ENCODE measurements at places on chromosomes 5 and 9.

GRCh38 chr5:96065685-96066385 lies 104.2 kb upstream of the ELL2 start:
- DNase-seq = no peak

GRCh38 chr5:73796164-73797131 lies 170.5 kb downstream of the ARHGEF28 start:
- DNase-seq = no peak

DNA sequence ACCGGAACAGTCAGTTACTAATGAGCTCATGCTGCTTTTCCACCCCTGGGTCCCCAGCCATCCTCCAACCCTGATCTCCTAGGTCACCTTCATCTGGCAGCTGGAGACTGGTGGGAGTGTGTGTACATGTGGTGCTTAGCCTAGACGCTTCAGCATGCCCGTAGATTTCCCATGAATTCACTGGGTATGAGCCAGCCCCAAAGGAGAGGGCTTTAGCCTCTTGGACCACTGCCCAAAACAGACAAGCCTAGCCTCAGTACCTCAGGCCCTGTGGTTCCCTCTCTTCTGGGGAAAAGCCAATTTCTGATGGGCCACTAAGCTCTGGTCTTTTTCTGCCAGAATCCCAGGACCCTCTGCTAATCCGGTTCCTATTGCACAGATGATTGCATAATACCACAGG lies 48.0 kb upstream of the ASTN2 start:
- DNase-seq = no peak

DNA sequence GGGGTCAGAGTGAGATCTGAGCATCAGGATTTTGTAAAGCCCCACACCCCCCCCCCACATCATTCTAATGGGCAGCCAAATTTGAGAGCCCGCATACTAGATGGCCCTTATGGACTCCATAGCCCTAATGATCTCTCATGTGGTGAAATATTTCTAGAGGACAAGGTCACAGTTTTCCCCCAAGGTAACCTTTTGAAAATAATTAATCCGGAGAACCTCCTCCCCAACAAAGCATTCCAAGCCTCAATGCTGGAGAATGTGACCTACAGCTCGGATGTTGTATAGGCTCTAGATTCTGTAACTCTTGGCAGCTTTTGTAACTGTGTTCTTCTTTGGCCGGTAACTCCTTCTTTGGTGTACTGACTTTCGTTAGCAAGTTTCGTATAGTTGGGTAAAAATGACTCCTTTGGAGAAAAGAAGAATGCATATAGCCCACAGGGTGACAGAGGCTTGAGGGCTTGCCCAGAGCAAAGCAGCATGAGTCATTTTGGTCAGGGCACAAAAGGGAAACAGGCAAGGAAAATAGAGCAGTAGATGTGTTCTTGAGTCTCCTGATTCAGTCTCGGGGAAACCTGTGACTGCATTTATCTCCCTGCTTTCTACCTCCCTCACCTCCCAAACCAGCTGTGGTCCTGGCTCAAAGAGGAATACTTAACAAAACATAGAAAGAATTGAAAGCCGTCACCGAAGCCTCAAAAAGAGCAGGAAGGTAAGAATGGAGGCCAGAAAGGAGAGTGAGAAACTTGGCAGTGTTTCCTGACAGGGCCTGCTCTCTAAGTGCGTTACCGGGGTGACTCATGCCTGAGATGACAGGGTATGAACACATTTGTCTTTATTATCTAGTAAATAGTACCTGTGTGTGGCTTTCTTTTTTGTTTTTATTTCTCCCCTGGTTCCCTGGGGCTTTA lies 6.6 kb upstream of the XPA start:
- no peak for DNase-seq

DNA sequence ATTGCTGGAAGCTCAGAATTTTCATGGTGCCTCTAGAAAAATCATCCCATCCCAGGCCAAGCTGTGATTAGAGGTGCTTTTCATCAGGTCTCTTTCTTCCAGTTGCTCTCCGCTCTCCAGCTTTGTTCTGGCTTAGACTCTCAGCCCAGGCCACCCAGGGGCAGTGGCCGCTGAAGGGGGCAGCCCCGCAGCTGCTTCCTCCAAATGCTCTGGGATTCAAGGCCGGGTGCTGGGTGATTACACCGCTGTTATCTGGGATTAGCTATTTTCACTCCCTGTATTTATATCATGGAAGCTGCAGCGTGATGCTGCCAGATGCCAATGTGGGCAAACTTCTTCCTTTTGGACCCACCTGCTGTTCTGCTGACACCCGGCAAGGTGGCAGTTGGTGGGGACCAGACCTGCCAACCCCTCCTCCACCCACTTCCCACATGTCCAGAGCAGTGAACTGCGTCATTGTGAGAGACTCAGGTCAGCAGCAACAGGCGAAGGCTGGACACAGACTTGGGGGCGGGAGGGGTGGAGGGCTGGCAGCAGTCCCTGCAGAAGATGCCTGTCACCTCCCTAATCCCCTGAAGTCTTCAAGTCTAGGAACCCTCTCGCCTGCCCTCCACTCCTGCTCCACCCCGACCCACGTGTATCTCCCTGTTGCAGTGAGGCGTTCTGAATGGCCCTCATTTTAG lies 33.9 kb upstream of the NKX2-5 start:
- no peak for DNase-seq

- no peak for DNase-seq
Measured at GRCh38 chr5:138789771-138790242, 36.6 kb downstream of the CTNNA1 start.

- no peak for DNase-seq
Measured at GRCh38 chr5:68891718-68892117, 202.1 kb upstream of the SLC30A5 start.

GRCh38 chr9:95120781-95121370 lies 196.6 kb downstream of the FANCC start:
- DNase-seq = no peak

GRCh38 chr5:108061941-108062340 lies 320.0 kb downstream of the FBXL17 start:
- no peak for DNase-seq

GRCh38 chr5:72849546-72849945 lies 33.1 kb downstream of the TNPO1 start:
- no peak for DNase-seq

- DNase-seq = no peak
Measured at GRCh38 chr9:125370786-125371185, 109.2 kb downstream of the GAPVD1 start.

- no peak for DNase-seq
Measured at GRCh38 chr5:24472518-24472917, 172.3 kb downstream of the CDH10 start.

DNA sequence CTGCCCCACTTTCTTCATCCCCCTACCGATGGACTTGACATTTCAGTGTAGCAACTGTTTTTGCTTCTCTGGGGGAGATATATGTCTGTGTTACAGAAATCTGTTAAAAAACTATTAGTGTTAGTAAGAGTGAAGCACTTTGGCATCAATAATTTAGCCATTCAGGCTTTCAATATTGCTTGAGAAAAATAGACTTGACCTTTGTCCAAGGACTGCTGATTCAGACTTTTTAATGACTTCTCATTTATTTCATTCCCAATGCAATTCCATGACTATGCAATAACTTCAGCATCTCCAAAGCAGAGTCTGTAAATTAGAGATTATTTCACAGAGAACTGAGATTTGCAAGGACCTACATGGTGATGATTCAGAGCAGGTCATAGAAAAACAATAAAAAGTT lies 104.1 kb upstream of the SPEF2 start:
- no peak for DNase-seq

DNA sequence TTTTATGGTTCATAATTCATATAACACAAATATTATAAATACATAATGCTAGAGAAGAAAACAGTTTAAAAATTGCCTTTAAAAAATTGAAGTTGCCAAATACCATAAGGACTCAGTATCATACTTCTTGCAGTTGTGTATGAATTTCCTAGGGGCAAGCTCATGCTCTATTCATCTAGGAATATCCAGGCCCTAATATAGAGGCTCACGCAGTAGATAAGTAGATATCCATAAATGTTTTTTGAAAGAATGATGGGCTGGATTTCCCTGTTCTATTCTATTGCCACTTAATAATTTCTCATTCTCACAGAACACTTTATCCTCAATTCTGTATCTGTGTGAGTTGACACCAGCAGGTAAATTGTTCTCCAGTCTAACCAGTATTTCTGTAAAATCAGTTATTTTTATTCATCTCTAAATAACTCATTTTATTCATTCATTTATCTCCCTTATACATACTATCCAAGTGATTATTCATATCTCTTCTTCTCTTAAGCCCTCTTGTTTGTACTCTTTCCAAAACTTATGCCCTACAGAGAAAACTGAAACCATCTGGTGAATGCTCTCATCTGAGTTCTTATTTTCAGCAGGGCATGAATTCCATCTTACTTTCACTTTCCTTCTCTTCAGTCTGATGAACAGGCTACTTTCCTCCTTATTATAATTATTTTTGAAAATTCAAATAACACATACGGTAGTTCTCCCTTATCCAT lies 97.1 kb downstream of the SLC44A1 start:
- no peak for DNase-seq

DNA sequence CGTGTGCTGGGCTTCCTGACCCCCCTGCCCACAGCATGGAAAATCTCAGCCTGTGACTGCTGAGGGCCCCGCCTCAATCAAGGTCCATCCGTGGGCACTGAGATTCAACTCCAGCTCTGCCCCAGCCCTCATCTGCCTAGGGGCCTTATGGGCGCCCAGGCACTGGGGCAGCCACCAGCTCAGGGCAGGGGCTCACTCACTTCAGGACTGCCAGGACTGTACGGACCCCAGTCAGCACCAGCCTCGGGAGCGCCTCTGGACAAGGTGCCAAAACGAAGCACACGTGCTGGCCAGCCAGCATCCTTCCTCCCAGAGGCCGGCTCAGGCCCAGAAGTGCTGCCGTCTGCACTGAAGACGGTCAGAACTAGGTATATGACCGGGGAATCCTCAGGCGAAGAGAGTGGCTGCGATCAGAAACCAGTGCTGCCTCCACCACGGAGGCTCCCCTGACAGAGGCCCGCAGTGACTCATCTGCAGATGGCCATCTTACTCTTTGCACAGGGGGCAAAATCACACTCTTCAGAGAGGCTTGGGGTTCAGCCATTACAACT lies 19.6 kb downstream of the CLPTM1L start:
- DNase-seq = no peak

DNA sequence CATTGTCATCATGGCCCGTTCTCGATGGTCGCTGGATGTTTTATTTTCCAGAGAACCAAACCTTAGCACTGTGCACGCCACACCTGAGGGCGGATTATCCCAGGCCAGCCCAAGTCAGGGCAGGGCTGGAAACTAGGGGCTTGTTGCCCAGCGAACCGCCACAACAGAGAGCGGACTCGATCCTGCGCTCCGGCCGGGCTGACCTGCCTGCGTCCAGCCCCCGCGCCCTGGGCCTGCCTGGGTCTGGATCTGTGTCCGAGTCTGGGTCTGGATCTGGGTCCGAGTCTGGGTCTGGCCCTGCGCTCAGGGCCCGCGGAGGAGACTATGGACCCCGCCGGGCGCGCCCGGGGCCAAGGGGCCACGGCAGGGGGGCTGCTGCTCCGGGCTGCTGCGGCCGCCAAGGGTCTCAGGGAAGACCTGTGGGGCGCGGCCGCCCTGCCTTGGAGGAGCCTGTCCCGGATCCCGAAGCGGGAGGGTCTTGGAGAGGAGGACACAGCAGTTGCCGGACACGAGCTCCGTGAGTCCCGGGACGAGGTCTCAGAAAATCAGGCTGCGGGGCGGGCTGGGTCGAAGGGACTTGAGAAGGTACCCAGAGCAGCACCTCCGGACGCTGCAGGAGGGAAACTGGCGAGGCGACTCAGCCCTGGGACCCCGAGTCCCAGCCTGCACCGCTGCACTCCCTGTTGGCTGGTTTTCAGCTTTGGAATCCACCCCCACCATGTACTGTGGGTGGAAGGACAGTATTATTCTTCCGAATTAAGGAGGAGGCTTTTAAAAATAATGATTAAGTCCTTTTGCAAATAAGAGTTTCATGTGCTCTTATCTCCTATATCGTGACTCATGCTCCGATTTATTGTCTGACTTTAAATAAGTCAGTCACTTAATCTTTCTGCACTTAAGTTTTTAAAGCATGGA lies at the start of gene ANKDD1B:
Gene ANKDD1B, plus strand, starts transcription at position 143 of the 915 bp plus-strand sequence. Its CDS starts 182 bp downstream, at position 325.
- no peak for DNase-seq

DNA sequence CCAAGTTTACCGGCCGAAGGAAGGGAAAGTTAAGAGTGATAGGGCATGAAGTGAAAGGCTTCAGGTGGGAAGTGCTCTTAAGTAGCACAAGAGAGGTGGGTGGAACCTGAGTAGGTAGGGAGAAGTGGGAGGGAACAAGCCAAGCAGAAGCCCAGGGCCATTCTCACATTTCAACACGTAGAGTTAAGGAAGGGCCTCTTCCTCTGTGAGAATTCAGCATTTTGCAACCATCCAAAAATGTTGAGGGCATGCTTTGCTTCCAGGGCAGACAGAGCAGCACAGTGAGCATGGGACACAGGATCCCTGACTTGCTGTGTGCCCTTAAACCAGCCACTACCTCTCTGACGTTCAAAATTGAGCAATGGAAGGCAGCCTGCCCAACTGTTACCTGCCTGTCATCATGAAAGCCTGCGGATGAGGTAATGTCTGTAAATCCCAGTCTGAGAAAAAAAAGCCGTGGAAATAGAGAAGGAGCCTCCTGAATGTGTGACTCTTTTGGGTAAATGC lies 3.3 kb downstream of the CYFIP2 start:
- DNase-seq = no peak

GRCh38 chr5:62212648-62213047 lies 93.4 kb upstream of the KIF2A start:
- DNase-seq = no peak

- DNase-seq = no peak
Measured at GRCh38 chr9:94182532-94182931, 76.6 kb upstream of the ZNF169 start.

DNA sequence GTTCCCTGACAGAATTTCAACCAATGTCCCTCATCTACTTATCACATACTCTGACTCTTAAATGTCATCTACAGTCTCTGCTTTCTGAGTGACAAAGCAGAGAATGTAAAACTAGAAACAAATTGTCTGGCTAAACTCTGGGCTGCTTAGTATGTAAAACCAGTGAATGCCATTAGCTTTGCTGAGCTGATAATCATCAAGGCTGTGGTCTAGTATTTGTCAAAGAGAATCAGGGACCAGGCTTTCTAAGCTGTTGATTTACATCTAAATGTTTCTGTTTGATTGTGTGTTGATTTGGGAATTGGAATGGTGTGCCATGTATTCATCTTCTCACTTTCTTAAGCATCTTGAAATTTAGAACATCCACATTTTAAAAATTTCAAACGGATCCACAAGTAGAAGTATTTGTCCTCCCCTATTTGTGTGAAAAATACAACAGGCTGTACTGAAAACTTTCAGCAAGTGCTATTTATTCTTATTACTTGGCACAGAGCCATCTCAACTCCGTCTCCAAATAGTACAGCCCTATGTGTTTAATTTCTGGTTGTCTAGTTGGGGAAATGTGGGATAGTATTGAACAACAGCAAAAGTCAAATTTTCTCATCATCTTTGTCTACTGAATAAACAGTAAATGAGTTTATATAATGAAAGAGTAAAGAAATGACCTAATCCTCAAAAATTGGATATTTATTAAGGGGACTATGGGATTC lies 251.5 kb downstream of the KCTD16 start:
- no peak for DNase-seq

- no peak for DNase-seq
Measured at GRCh38 chr5:115847290-115847689, 5.6 kb downstream of the AP3S1 start.
